AG08395 (cell line): ENCODE measurements at places on chromosomes 4 and X.

DNA sequence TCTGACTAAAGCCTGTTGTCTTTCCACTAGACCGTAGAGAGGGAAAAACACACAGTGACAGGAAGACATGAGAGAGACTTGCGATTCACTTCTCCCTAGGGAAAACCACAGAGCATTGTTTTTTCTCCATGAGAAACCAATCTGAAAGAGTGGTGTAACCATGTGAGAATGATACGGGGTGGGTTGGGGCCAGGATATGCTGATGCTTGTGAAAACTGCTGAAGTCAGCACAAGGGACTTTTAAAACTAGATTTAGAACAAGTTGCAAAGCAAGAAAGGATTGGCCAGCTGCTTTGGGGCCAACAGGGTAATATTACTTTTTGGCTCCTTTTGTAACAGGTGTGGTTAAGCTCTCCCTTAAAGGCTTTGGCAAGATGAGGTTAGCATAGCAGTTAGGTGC, 66.1 kb downstream of the NHSL2 start:
- no peak for DNase-seq

DNA sequence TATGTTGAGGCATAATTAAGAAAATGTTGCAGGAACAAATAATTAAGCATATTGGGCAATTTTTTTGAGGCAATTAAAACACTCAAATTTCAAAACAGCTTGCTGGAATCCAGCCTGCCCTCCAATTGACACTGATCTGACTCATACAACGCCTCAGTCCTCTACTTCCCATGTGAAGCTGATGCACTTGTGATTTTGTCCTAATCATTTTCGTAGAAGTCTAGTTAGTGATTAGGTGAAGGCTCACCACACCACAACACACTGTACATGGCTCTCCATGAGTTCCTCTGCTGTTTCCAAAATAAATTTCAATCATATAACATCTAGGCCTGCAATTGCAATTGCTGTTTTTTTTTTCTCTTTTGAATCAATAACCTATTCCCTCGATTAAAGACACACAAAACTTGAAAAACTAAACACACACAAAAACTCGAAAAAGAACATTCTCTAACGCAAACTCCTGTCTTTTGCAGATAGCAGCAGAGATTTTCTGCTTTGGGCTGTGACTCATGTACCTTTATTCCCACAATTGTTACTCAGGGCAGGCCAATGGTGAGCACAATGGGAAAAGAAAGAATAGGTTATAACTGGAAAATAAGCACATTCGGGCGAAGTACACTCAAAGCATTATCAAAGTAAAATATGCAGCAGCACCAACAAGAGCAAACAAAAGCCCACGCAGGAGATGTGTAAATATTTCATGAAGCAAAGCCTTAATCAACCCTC, 1.7 kb downstream of the GPRIN3 start:
- DNase-seq: peak; percentile 7

- DNase-seq: no peak
Observed at GRCh38 chr4:184751585-184751956, 17.7 kb upstream of the CENPU start.

- no peak for DNase-seq
Observed at GRCh38 chr4:18858229-18858922, 836.8 kb upstream of the LCORL start.

DNA sequence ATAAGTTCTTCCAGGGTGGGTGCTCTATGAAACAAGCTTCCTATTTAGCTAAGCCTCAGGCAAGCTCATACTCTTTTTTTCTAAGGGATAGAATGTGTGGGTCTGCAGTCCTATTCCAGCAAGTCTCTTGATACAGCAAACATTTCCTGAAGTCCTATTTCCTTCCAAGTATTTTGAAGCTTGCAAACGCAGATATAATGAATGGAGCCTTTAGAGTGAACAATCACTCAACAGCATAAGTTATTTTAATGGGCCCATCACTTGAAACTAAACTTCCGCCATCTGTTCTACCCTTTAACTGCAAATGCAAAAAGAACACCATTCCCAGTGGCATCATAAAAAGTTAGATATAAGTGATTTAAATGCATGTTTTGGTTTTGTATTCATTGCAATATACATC, 108.3 kb upstream of the TAPT1 start:
- no peak for DNase-seq

DNA sequence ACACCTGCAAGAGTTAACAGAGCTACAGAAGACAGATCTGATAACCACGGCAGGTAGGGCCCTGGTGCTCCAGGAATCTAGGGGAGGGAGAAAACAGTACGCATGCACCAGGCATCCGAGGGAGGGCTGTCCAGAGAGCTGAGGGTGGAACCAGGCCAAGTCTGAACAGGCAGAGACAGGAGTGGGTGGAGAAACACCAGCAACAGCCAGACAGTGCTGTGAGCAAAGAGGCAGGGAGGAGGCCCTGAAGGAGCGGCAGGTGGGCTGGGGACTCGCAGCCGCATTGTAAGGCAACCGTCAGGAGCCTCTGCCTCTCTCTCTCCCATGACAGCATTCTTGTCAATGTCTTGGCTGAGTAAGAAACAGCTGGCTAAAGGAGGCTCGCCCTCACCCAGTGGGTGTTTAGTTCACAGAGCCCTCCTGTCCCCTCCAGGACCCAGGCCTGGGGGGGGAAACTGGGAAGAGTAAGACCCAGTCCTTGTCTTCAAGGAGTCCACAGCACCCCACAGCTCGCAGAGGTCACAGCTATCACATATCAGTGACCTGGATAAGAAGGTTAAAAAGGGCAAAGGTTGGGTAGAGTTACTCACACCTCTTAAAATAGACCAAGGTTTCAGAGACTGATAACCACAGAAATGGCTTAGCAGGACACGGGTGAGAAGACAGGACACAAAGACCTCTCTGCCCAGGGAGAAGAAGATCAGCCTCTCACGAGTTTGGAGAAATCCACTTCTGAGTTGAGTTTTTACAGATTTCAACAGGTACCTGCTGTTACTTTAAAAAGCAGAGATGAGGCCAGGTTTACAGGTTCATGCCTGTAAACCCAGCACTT, 10.5 kb downstream of the ACSL1 start:
- peak; percentile 67 for DNase-seq

DNA sequence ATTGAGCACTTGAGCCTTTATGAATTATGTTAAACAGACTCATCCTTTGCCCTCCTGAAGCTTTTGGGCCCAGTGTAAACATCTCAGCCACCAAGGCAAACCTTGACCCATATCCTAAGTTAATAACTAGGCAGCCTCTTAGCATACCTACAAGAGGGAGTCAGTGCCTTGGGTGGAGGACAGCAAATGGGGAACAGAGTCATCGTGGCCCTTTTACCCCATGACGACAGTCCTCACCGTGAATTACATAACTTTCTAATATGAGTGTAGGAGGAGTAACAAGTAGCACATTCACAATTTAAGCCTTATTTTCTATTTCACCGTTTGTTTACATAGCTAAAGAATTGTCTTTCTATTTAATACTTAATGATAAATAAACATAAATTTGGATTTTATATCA, 16.8 kb downstream of the CLDN22 start:
- no peak for DNase-seq

GRCh38 chr4:114021451-114021850, 42.0 kb upstream of the ARSJ start:
- no peak for DNase-seq

GRCh38 chr4:67869580-67870190, 14.1 kb downstream of the TMPRSS11D start:
- no peak for DNase-seq

- DNase-seq: no peak
Observed at GRCh38 chr4:148203056-148203898, 238.9 kb downstream of the NR3C2 start.

DNA sequence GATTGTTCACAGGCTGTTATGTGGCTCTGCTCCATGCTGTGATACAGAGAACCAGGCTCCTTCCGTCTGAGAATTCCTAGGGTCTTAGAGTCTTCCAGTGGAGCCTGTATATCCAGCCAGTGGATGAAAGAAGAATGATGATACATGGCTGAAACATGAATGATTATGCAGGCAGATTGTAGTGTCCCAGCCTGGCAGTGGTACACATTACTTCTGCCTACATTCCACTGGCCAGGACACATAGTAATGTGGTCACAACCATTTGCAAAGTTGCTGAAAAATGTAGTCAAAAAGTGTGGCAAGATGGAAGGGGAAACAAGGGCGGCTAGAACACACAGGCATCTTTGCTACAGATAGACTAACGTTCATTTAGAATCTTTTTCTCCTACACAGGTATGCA, 4.5 kb upstream of the GBA3 start:
- peak; percentile 9 for DNase-seq

DNA sequence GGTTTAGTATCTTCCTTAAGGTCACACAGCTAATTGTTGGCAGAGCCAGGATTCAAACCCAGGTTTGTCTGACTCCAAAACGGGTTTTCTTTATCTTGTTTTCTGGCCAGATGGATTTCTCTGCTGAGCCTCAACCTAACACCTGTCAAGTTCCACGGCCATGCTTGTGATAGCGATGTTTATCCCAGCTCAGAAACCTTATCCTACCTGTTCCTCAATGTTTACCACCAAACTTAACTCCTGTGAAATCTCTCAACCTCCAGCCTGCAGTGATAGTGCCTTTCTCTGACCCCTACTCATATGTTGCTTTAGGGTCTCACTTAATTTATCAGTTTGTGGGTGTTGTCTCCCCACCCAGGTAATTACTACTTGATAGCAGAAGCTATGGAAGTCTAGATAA, 246.0 kb downstream of the DCTD start:
- DNase-seq: no peak

DNA sequence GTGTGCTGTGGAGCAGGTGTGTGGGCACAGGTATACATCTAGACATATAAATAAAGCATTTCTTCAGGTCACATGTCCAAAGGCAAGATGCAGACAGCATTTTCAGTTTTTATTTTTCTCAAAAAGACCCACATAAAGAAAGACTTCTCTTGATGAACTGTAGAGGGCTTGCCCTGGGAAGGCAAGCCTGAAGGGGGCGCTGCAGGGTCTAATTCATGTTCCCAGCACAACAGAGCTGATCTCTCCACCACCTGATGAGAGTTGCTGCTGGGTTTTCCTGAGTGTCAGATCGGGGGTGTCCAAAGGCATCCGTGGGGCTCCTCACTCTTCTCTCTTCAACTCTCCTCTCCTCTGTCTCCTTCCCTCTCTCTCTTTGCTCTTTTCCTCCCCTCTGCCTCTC, 26.6 kb downstream of the ADRA2C start:
- DNase-seq: no peak

DNA sequence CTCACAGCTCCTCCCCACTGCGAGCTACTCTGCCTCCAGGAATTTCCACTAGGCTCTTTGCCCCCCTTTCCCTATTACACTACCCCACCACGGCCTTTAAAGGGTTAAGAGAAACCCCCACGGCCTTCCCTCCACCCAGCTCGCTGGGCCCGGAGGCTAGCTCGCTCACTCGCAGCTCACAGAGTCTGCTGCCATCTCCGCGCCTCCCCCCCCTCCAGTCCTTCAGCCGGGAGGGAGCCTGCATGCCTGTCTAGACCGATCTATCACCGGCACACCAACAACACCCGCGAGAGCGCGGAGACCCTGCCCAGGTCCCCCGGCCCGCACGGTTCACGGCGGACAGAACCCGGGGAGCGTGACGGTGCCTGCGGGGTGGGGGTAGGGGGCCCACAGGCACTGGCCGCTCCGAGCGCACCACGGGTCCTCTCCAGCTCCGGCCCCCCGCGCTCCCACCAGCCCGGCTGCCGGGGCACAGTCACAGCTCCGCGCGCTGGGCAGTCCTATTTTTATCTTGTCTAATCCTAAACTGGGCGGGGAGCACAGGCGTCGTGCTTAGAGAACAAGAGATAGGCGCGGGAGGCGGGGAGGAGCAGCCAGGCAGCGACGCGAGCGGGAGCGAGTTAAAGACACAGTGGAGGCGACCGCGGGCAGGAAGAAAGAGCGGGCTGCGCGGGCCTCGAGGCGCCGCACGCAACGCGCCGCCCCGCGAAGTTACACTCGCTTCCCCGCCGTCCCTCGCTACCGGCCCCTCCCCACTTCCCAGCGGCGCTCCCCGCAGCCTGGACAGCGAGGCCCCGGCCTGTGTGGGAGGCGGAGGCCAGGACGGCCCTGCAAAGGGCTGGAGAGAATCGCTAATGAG, 3.5 kb downstream of the BCOR start:
- DNase-seq: no peak

- DNase-seq: no peak
Observed at GRCh38 chrX:153829549-153829798, 870 bp downstream of the PDZD4 start.

DNA sequence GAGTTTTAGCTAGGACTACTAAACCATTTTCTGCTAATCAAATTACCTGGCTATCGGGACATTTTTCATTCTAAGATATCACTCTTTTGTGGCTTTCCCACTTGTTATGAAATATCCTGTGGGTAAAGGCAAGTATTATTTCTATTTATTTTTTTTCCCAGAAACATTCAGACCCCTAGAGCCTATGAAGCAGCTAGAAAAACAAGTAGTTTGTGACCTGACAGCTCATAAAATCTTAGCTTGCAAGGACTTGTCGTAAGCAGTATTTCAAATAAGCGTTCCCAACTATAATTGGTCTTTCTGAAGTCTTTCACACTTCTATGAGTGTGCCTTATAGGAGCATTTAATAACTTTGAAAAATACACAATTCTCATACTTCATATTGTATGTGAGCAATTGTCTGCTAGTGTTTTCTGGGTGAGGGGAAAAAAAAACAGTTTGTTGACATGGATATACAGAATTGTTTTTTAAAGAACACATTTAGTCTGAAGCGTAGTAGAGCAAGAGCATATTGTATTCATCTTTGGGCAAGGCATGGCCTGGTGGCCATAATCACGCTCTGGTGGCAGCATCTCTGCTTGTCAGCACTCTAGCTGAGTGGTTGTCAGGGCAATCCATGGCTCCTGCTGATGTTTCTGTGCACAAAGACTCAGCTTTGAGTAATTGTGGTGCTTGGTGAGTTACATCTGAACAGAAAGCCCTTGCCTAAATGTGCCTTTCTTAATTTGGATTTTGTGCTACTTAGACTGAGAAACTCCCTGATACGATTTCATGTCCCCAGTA, 2.6 kb downstream of the MCUB start:
- DNase-seq: no peak

GRCh38 chr4:15396157-15396800, 31.6 kb upstream of the C1QTNF7 start:
- DNase-seq: peak; percentile 44

DNA sequence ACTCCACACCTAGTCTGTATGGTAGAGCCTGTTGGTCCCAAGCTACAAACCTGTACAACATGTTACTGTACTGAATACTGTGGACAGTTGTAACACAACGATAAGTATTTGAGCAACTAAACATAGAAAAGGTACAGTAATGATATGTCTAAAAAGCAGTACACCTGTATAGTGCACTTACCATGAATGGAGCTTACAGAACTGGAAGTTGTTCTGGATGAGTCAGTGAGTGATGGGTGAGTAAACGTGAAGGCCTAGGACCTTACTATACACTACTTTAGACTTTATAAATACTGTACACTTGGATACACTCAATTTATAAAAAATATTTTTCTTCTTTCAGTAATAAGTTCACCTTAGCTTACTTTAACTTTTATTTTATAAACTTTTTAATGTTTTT, 104.0 kb downstream of the TMA16 start:
- DNase-seq: no peak

DNA sequence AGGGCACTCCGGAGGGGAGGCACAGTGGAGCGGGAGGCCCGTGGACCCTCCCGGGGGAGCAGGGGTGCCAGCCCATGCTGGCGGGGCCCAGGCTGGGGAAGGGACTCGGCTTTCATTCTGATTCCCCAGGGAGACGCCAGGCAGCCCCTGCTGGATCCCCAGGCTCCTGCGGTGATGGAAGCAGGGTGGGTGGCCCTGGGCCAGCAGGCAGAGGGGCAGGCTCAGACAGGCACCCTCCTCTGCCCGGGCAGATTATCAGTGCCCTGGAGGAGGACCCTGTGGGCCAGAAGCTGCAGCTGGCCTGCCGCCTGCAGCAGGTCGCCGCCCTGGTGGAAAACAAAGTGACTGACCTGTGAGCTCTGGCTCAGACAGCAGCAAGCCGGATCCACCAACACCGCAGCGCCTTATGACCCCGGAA, 2.1 kb upstream of the SRPK3 start:
- no peak for DNase-seq
